ENCODE measurements at places on chromosomes 4 and X.

DNA sequence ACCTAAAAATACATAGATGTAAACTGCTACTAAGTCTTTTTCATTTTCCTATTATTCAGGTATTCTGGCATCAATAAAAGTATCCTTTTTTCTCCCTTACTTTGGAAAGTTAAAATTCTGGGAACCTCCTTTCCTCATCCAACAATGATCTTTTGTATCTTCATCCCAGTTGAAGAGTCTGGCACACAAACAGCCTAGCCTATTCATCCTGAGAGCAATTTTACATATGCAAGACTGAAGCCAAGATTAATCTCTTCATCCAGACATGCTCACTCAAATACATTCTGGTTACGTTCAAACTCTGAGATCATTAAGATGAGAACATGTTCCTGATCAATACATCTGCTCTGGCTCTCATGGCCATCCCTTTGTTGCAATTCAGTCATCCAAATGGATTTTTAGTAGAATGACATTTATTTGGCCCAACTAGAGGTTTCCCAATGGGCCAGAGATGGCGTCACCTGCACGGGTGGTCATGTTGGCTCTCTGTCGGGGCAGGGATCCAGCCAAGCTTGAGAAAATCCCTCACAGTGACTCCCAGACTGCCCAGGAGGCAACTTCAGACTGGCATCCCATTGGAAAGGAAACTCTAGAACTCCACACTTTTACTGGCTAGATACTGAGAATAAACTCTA, 135.3 kb upstream of the VCX2 start:
- no peak for DNase-seq

GRCh38 chrX:23062359-23062758, 62.6 kb downstream of the DDX53 start:
- DNase-seq = no peak

DNA sequence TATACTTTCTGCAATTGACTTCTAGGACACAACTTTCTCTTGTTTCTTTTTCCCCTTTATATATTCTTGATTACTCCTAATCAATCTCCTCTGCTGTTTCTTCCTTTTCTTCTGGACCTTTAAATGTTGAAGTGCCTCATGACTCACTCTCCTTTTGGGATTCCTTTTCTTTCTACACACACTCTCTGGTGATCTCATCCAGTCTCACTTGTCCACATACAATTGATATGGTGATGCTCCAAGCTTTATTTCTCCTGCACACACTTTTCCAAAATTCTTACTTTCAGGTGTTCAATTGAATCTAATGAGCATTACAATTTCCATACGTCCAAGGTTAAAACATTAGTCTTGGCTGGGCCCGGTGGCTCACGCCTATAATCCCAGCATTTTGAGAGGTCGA, 794.8 kb upstream of the EPHA5 start:
- DNase-seq = no peak

- DNase-seq = no peak
These were observed 71.0 kb downstream of the SLC10A6 start for GRCh38 chr4:86778175-86778574.

DNA sequence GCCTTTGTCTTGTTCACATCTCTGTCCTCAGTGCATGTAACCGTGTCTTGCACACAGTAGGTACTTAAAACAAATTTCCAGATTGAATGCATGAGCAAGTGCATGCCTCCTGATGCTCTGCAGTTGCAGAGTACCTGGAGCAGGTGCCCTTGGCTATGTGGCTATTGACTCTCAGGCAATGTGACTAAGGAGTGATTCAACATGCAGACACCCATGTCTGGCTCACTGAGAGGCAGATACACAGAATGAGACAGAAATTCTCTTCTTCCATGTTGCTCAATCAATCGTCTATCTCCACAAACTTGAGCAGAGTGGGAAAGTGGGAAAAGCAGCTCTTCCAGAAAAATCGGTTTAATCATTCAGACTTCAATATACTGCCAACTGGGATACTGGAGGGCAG, 111.0 kb downstream of the CHRDL1 start:
- DNase-seq = no peak

- no peak for DNase-seq
These were observed 357.9 kb downstream of the UNC5C start for GRCh38 chr4:95190751-95191436.

- DNase-seq = no peak
These were observed 323.4 kb downstream of the PCDH7 start for GRCh38 chr4:31043382-31044062.

GRCh38 chr4:16952462-16952871, 54.0 kb upstream of the LDB2 start:
- no peak for DNase-seq

DNA sequence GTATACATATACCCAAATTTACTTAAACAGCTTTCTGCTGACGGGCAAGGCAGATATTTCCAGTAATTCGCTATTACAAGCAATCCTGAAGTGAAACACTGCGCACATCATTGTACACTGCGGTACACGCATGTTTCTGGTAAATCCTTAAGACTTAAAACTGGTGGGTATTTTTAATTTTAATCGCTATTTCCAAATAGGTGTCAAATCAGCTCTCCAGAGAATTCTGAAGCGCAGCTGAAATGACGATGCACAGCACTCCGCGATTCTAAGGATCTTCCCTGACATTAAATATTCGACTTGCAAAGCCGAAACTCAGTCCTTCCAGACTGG, 361 bp downstream of the TMEM128 start:
- no peak for DNase-seq

GRCh38 chrX:15206306-15206705, 63.6 kb downstream of the ASB9 start:
- DNase-seq = no peak

GRCh38 chr4:182604161-182604622, 313.0 kb downstream of the DCTD start:
- no peak for DNase-seq

DNA sequence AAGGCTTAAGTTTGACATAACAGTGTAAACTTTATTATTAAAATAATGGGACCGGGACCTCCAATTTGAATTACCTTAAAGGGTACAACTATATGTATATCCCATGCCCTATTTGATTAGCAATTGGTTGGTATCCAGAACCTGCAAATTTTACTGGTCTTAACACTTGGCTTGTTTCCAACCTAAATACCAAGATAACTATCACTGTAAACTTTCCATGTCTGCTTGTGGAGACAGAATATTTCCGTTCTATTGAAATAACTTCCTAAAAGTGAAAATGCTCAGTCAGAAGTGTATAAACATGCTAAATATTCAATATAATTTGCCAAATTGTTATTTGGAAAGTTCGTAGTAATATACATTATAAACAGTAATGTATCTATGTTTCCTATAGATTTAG, 154.0 kb downstream of the TMEM47 start:
- DNase-seq = no peak

DNA sequence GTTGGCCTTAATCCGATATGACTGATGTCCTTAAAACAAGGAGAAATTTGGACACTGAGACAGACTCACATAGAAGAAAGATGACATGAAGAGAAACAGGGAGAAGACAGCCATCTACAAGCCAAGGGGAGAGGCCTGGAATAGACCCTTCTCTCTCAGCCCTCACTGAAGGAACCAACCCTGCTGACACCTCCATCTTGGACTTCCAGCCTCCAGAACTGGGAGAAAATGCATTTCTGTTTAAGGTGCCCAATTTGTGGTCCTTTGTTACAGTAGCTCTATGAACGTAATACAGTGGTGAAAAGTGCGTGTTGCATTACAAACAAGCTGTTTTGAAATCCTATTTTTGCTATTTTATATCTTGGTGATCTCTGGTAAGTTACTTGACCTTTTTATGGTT, 343.6 kb downstream of the ARHGAP10 start:
- DNase-seq = no peak

DNA sequence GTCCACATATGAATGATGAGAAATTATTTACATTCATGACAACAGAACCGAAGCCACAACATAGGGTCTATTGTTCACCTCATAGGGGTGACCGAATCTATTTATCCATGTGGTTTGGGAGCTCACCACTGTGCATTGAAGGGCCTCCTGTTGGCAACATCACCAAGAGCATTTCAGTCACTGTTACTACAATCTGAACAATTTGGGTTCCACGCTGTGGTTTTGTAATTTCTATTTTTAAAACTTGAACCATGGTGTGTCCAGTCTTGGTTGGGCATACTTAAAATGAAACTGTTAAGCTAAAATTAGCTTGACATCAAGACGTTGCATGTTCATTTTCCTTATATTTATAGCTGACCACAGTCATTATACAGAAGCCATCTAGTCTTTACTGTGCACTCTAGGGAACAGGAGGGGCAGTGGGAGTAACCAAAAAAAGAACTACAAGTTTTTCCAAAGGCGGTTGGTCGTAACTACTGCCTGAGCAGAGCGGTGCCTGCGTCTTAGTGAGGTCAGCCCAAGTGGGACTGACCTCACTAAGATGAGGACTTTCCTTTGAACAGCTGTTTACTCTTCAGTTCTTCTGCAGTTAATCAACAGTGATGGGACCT, 192.1 kb downstream of the SPRY1 start:
- DNase-seq = no peak

DNA sequence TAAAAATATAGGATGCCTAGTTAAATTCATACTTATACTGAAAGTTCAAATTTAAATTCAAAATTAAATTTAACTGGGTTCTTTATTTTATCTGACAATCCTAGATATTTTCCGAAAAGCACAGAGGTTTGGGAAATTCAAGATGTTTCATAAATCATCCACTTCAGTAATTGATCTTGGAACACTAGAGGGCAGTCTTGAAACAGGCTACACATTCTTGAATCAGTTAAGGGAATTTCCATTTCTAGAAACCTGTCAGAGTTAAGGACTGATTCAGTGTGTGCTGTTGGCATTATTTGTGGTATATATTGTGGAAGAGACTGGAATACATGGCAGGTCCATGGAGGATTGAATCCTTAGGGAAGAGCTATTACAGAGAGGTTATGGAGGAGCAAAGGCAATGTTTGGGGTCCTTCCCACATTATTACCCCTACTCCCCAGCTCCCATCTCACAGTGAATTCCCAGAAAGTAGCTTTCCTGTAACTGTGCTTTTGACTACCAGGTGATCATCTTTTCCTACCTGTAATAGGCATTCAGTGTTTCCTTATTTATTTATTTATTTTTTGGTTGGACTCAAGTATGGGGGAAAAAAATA, 92.9 kb downstream of the EGF start:
- no peak for DNase-seq

- no peak for DNase-seq
These were observed 40.2 kb upstream of the HS3ST1 start for GRCh38 chr4:11468901-11469300.
